ENCODE measurements at places on chromosomes 16 and 17.

- H3K27me3 ChIP-seq: no peaks in the 10 kb centered on the region
- peaks cover 3% of the 10 kb centered on the region for H3K36me3 ChIP-seq
- H3K4me3 ChIP-seq: no peak overlapping the region
- DNase-seq: no peak
- no peaks in the 10 kb centered on the region for H3K4me1 ChIP-seq
Measured at GRCh38 chr16:2282866-2283555, 15.1 kb upstream of the RNPS1 start.

- H3K4me3 ChIP-seq: no peak overlapping the region
- no peak overlapping the region for H3K27ac ChIP-seq
Measured at GRCh38 chr16:31377210-31377903, 15.8 kb upstream of the ITGAD start.

DNA sequence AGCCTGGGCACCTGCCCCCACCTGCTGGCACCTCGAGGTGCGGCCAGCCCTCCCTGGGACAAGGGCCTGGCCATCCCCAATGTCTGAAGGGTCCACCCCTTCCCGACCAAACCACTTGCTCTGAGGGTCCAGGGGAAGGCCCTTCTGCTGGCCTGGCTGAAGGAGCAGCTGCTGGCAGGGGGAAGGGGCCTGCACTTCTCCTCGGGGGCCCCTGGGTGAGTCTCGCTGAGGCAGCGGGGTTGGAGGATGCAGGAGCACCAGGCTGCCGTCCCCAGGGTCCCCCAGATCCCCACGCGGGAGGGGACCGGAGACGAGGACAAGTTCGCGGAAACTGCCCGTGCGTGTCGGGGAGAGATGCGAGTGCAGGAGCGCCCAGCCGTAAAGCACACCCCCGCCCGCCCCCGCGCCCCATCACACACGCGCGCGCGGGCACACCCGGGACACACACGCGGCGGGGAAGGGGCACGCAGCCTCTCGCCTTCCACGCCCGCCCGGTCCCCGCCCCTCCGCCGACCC, 725 bp upstream of the CACNA1H start:
- H3K27me3 ChIP-seq: peaks cover 13% of the 10 kb centered on the region
- peak; percentile 42 for DNase-seq
- H3K27ac ChIP-seq: no peak overlapping the region
- H3K4me3 ChIP-seq: peak overlapping the region; percentile 53
- peaks cover 3% of the 10 kb centered on the region for H3K4me1 ChIP-seq

GRCh38 chr17:39094607-39095308, 56.7 kb downstream of the PLXDC1 start:
- no peaks in the 10 kb centered on the region for H3K27me3 ChIP-seq
- peak overlapping the region; percentile 68 for H3K27ac ChIP-seq
- peaks cover 65% of the 10 kb centered on the region for H3K4me1 ChIP-seq
- peak; percentile 50 for DNase-seq
- H3K4me3 ChIP-seq: peak overlapping the region; percentile 38

GRCh38 chr16:87946596-87947347, 4.5 kb upstream of the BANP start:
- no peak overlapping the region for H3K27ac ChIP-seq
- no peak for DNase-seq
- H3K36me3 ChIP-seq: no peaks in the 10 kb centered on the region
- peaks cover 5% of the 10 kb centered on the region for H3K4me1 ChIP-seq
- no peak overlapping the region for H3K4me3 ChIP-seq

- peaks cover 28% of the 10 kb centered on the region for H3K4me1 ChIP-seq
- H3K4me3 ChIP-seq: peak overlapping the region; percentile 83
- peaks cover 5% of the 10 kb centered on the region for H3K36me3 ChIP-seq
- peak overlapping the region; percentile 98 for H3K27ac ChIP-seq
Measured at GRCh38 chr17:49193513-49194296, 16.7 kb downstream of the GNGT2 start.

DNA sequence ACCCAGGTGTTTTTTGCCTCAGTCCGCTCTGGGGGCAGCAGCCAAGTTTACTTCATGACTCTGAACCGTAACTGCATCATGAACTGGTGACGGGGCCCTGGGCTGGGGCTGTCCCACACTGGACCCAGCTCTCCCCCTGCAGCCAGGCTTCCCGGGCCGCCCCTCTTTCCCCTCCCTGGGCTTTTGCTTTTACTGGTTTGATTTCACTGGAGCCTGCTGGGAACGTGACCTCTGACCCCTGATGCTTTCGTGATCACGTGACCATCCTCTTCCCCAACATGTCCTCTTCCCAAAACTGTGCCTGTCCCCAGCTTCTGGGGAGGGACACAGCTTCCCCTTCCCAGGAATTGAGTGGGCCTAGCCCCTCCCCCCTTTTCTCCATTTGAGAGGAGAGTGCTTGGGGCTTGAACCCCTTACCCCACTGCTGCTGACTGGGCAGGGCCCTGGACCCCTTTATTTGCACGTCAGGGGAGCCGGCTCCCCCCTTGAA, 2.1 kb upstream of the C17orf107 start:
- peaks cover 21% of the 10 kb centered on the region for H3K4me1 ChIP-seq
- no peak overlapping the region for H3K4me3 ChIP-seq
- H3K27ac ChIP-seq: no peak overlapping the region
- peaks cover 14% of the 10 kb centered on the region for H3K36me3 ChIP-seq

DNA sequence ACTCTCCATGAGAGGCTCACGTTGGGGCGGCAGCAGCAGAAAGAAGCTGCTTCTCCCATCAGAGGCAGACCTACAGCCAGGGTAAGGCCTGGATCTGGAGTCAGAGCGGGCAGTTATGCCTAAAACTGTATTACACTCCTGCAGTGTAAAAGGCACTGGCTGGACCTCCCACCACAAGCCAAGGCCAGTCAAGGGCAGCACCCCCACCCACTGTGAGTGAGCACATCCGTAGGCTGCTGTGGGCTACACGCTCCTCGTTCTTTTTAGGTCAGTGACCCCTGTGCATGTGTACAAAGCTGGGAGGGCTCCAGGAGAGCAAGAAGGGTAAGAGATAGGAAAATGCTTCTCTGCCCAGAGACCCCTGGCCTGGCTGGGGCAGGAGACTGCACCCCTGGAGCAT, 20.7 kb downstream of the DCAKD start:
- no peak overlapping the region for H3K4me3 ChIP-seq
- no peaks in the 10 kb centered on the region for H3K27me3 ChIP-seq

All from activated CD4-positive, alpha-beta memory T cell treated with anti-CD3 and anti-CD28 coated beads for 36 hours (primary cell).